ENCODE measurements at places on chromosomes 7 and 10. TPM values are rescaled to one million over a fixed set of nuclear protein-coding genes. Genes with fewer than 3 reads are reported as not detected.

- H3K27ac ChIP-seq = no peak overlapping the region
- DNase-seq = no peak
- no peak overlapping the region for H3K4me3 ChIP-seq
- no peaks in the 10 kb centered on the region for H3K4me1 ChIP-seq
Measured at GRCh38 chr7:47342296-47343060, 239.4 kb downstream of the TNS3 start.

GRCh38 chr7:119184124-119184788 lies 959.8 kb downstream of the ANKRD7 start:
- no peaks in the 10 kb centered on the region for H3K27me3 ChIP-seq
- no peaks in the 10 kb centered on the region for H3K36me3 ChIP-seq
- no peak for DNase-seq
- no peaks in the 10 kb centered on the region for H3K4me1 ChIP-seq

GRCh38 chr10:71809628-71810027 lies 36.3 kb upstream of the VSIR start:
- no peak for DNase-seq
- H3K4me3 ChIP-seq = no peak overlapping the region
- H3K36me3 ChIP-seq = no peaks in the 10 kb centered on the region
- no peak overlapping the region for H3K27ac ChIP-seq
- H3K27me3 ChIP-seq = no peaks in the 10 kb centered on the region

DNA sequence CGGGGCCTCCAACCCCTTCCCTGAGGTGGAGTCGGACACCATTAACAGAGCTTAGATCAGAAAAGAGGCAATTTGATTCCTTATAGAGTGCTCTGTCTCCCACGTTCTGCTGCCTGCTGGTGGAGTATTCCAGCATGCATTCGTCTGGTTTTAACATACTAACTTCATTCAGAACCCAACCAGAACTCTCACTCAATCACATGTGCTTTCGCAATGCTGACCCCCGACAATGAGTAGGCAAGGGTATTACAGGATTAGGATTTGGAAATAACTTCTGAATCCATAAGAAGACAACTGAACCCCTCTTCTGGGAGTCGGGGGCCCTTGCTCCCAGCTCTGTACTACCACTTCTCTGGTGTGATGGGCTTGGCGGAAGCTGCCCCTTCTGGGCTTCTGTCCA lies 55.7 kb upstream of the HABP2 start:
- no peak for DNase-seq
- H3K4me3 ChIP-seq = no peak overlapping the region
- H3K36me3 ChIP-seq = no peaks in the 10 kb centered on the region
- H3K27me3 ChIP-seq = peaks cover 15% of the 10 kb centered on the region
- no peaks in the 10 kb centered on the region for H3K4me1 ChIP-seq

DNA sequence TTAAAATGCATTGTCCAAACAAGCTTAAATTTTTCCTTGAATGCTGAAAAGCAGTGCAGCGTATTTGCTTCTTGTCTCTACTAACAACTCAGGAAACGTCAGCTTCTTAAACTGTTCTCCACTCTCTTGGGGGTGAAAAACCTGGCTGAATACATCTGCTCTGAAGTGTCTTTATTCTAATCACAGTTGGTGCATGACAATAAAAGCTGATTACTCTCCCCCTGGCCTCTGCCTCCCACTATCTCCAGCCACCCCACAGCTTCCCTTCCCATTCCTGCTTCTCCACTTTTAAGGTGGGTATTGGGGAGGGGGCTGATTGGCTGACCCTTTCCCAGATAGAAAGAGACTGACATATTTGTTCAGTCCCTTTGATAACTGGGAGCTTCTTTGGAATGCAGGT lies 456.0 kb downstream of the SORCS1 start:
- no peaks in the 10 kb centered on the region for H3K4me1 ChIP-seq
- no peak overlapping the region for H3K4me3 ChIP-seq
- no peak overlapping the region for H3K27ac ChIP-seq
- DNase-seq = no peak
- no peaks in the 10 kb centered on the region for H3K27me3 ChIP-seq

DNA sequence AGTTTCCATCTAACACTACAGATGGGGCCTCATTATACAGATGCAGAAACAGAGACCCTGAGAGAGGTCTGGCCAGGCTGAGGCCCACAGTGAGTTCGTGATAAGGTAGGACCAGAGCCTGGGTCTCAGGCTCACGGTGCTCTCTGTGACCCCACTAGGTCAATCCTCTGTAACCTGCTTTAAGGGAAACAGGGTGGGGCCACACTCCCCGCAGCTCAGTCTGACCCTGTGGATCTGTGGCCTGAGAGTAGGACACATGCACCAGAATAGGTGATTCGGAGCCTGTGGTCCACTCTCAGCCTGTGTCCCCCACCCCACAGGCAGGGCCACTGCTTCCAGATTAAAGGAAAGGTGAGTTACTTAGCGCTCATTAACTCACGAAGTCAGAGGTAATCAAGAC lies 137.8 kb upstream of the FAM20C start:
- H3K4me3 ChIP-seq = no peak overlapping the region
- no peak overlapping the region for H3K27ac ChIP-seq
- DNase-seq = no peak
- no peaks in the 10 kb centered on the region for H3K4me1 ChIP-seq
- no peaks in the 10 kb centered on the region for H3K27me3 ChIP-seq

The TMEM273 gene
- total RNA-seq = not detected

The CDC14C gene
- total RNA-seq = not detected

Data from HCT116 (cell line).